ENCODE measurements at places on chromosomes 1 and 21. TPM values are rescaled to one million over a fixed set of nuclear protein-coding genes. Genes with fewer than 3 reads are reported as not detected.

The OR2L3 gene
- total RNA-seq: not detected

The KIAA1614 gene
- 6.1 TPM for total RNA-seq

The TIE1 gene
- total RNA-seq: 1,392 TPM

The MAN1C1 gene
- total RNA-seq: 3.1 TPM

The AIM2 gene
- total RNA-seq: not detected

The IL20 gene
- total RNA-seq: not detected

The RIPK4 gene
- total RNA-seq: 0.09 TPM

The ADAMTS1 gene
- total RNA-seq: 12.6 TPM

The CRYZ gene
- 33.4 TPM for total RNA-seq

The CYP4A11 gene
- total RNA-seq: not detected

The VASH2 gene
- 0.19 TPM for total RNA-seq

The PATJ gene
- 5.4 TPM for total RNA-seq

The CFAP57 gene
- 0.14 TPM for total RNA-seq

The GSTM3 gene
- total RNA-seq: 54.1 TPM

The OR2T33 gene
- total RNA-seq: not detected
